Mesendoderm (in vitro differentiated cells): ENCODE measurements at places on chromosomes 7 and 10.

DNA sequence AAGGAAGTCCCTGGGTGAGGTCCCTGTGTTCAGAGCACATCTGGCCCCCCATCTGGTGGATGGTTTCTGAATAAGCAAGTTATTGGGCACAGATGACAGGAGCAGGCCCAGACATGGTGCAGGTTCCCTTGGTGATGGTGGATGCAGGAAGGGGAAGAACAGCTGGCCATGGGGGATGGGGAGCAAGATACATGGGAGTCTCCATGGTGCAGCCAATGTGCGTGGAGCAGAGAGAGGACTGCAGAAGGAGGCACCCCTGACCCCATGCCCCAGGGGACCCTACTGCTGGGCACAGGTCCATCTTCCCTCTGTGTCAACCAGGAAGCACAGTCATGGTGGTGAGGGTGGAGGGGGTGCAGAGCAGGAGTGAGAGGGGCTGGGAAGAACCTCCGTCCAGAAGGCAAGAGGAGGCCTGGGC, 43.8 kb upstream of the RABGEF1 start:
- DNase-seq, result no peak

GRCh38 chr10:60871215-60871614, 72.8 kb downstream of the RHOBTB1 start:
- DNase-seq, result no peak

DNA sequence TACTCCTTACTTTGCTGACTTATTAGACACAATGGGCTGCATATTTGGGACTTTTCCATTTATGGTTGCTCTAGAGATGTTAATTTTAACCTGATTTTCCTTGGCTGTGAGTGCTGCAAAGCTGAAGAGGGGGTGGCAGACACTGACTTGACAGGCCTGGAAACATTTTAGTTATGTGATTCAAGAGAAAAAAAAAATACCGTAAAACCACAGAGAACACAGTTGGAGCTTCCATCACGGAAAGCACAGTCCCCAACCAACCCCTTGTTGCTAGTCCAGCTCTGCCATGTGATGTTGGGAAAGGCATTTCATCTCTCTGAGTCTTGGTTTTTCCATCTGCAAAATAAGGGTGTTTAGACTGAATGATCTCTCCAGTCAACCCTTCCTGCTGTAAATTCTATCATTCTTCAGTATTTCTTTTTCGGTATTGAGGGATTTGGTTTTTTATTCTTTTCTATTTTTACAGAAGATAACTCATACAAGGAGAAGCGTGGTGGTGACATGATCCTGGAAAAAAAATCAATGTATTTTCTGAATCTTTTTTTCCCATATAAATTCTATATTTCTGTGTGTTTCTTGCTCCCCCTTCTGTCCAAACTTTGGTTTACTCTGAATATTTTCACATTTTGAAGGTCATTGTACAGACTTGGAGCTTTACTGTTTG, 246.1 kb downstream of the REEP3 start:
- no peak for DNase-seq

DNA sequence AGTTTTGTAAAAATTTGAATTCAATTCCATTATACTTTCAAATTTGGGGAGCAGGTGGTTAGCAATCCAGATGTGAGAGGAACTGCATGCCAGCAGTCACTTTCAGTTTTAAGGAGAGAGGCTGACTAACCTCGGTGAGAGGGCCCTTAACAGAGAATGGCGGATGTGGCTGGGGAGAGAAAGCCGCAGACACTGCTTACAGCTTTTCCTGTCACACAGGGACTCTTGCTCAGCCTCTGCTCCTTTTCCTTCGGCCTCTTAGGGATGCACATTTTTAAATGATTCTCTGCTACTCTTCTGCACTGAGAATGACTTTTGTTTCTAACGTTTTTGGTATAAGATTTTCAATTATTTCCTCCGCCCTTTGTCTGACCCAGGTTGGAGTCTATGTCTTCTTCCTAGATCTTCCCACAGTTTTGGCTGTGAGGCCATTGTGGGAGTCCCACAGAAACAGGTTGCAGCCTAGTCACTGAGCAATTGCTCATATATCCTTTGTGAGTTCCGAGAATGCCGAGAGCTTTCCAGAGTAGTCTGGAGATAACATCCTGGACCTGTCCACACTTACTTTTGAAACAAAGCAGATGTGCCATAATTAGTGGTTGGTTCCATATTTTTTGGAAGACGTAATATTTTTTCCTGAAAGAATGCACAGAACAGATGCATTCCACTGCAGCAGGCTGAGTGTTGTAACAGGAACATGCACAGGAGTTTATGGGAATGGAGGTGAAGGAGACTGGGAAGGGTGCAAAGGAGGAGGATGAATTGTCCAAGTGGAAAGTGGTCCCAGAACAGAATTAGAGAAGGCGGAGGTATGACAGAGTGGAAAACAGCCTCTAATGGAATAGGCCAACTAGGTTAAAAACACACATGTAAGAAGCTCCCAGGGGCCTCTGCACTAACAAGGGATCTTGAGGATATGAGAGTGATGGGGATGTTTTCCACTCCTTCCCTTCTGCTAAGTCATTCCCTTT, 168.0 kb upstream of the ZNF32 start:
- no peak for DNase-seq

- DNase-seq, result peak; percentile 69
These were observed 2.0 kb downstream of the CYP26C1 start for GRCh38 chr10:93062514-93063143.

- DNase-seq, result no peak
These were observed 1216.5 kb upstream of the AUTS2 start for GRCh38 chr7:68381731-68382130.

GRCh38 chr10:105010411-105011121, 369.5 kb downstream of the SORCS3 start:
- no peak for DNase-seq

GRCh38 chr10:31749981-31750840, 178.4 kb downstream of the ARHGAP12 start:
- no peak for DNase-seq

DNA sequence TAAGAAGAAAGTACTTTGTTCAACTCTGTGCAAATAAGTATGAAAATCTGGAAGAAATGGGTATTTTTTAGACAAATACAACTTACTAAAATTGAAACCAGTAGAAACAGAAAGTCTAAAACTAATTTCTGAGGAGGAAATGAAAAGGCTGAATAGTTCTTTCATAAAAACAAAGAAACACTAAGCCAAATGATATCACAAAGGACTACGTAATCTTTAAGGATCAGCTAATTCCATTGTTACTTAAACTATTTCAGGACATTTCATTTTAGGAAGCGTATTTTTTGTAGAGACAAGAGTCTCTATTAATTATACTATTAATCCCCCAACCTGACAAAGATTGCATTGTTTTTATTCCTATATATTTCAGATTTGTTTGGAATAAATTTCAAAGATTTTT, 11.2 kb upstream of the CCSER2 start:
- no peak for DNase-seq
